ENCODE measurements at places on chromosomes 16 and 17. TPM values are rescaled to one million over a fixed set of nuclear protein-coding genes. Genes with fewer than 3 reads are reported as not detected.

The KRTAP1-5 gene
- not detected for total RNA-seq

The USP43 gene
- total RNA-seq = 0.22 TPM

The TBC1D3C gene
- not detected for total RNA-seq

The FAM171A2 gene
- total RNA-seq = 81.3 TPM

The TMEM235 gene
- not detected for total RNA-seq

The TMC8 gene
- not detected for total RNA-seq

The MYH13 gene
- total RNA-seq = not detected

The FKBP10 gene
- 28.5 TPM for total RNA-seq

The TMIGD1 gene
- not detected for total RNA-seq

The PRAC2 gene
- not detected for total RNA-seq

The ZG16 gene
- total RNA-seq = not detected

DNA sequence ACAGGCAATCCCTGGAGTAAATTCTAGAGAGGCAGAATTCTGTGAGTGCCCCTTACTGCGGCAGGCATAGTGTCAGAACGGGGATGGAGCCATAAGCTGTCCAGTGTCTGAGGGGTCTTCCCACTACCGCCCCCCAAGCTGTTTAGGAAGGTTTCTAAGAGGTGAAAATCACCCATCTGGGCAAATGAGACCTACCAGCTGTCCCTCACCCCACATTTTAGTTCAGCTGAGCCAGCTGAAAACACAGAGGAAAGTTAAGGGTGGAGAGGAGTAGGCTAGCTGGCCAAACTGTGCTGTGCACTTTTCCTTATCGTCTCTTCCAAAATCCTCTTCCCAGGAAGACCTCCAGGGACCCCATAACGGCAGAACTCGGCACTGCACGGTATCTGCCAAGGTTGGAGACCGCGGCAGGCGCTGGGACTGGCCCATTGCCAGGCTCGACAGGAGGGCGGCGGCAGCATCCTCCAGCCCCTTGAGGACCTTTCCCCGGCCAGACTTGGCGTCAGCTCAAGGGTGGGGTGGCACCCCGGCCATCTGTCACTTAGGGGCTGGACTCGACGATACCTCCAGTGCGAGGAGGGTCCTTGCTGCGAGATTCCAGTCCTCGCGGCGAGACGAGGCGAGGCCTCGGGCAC is 955 bp downstream of the ACLY start:
- DNase-seq = peak; percentile 77
- peaks cover 40% of the 10 kb centered on the region for H3K4me1 ChIP-seq
- peak overlapping the region; percentile 86 for H3K4me3 ChIP-seq
- H3K27ac ChIP-seq = peak overlapping the region; percentile 86
- peaks cover 4% of the 10 kb centered on the region for H3K27me3 ChIP-seq

DNA sequence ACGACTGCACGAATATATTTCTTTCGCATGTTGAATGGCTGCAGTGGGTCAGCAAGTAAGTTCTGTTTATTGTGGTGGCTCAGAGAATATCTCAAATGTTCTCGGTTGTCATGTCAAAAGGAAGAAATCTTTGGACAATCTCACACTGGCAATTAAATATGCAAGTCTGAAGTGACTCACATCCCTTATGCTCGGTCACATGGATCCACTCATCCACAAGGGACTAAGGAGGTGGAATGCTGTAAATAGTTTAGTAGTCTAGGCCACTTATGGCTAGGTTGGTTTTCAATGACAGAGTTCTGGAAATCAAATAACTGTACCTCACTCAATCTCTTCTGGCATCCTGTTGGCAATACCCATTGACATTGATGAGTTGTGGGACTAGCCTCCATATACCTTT is 33.0 kb upstream of the PMP22 start:
- no peaks in the 10 kb centered on the region for H3K36me3 ChIP-seq
- no peaks in the 10 kb centered on the region for H3K4me1 ChIP-seq
- no peak overlapping the region for H3K27ac ChIP-seq
- no peak for DNase-seq
- no peak overlapping the region for H3K4me3 ChIP-seq

GRCh38 chr16:50329446-50330189 is 39.2 kb downstream of the BRD7 start:
- H3K4me3 ChIP-seq = no peak overlapping the region
- DNase-seq = no peak
- no peaks in the 10 kb centered on the region for H3K27me3 ChIP-seq
- no peak overlapping the region for H3K27ac ChIP-seq

DNA sequence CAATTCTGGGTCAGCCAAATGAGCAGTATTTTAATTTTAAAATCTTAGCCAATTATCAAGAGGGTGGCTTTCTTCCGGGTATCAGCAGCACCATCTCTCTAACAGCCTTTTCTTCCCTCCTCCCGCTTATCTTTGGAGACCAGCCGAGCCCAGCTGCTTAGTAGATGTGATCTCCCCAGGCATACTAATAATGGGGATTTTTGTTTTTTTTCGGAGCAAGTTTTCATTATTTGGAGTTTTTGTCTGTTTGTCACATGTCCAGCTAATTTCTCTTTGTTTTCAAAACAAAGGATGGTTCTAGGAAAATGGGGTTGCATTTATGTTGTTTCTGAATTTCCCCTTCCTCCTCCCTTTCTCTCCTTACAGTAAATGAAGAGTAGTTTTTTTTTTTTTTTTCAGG is 170.5 kb upstream of the MPHOSPH6 start:
- no peaks in the 10 kb centered on the region for H3K4me1 ChIP-seq
- no peak for DNase-seq
- no peaks in the 10 kb centered on the region for H3K36me3 ChIP-seq
- no peak overlapping the region for H3K27ac ChIP-seq

DNA sequence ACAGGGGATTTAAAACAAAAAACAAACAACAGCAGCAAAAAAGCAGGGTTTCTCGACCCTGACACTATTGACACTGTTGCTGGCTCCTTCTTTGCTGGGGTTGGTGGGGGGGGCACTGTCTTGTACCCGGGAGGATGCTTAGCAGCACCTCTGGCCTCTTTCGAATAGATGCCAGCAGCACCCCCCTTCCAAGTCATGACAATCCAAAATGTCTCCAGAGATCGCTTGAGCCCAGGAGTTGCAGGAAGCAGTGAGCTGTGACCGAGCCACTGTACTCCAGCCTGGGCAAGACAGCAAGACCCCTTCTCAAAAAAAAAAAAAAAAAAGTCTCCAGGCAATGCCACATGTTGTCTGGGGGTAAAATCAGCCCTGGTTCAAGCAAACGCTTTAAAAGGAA is 20.3 kb downstream of the SERPINF1 start:
- peaks cover 13% of the 10 kb centered on the region for H3K4me1 ChIP-seq
- no peaks in the 10 kb centered on the region for H3K36me3 ChIP-seq
- no peak overlapping the region for H3K27ac ChIP-seq
- H3K27me3 ChIP-seq = peaks cover 2% of the 10 kb centered on the region

- H3K27me3 ChIP-seq = no peaks in the 10 kb centered on the region
- peaks cover 8% of the 10 kb centered on the region for H3K36me3 ChIP-seq
- peaks cover 12% of the 10 kb centered on the region for H3K4me1 ChIP-seq
- no peak for DNase-seq
Observed at GRCh38 chr17:21482189-21482865, 106.2 kb downstream of the KCNJ12 start.

GRCh38 chr16:85469929-85470590 is 143.1 kb upstream of the GSE1 start:
- no peaks in the 10 kb centered on the region for H3K36me3 ChIP-seq
- peaks cover 24% of the 10 kb centered on the region for H3K27me3 ChIP-seq
- DNase-seq = no peak
- H3K27ac ChIP-seq = no peak overlapping the region

DNA sequence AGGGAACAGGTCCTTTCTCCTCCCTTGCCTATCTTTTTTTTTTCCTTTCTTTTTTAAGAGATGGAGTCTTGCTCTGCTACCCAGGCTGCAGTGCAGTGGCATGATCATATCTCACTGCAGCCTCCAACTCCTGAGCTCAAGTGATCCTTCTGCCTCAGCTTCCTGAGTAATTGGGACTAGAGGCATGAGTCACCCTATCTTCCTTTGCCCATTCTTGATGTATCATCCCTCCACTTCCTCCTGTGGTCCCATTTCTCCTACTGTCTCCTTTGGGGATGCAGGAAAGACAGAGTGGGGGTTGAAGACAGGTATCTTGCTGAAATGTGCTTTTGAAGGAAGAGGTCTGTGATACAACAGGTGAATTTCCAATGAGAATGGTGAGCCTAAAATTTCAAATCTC is 5.5 kb downstream of the MYO19 start:
- no peak for DNase-seq
- H3K4me1 ChIP-seq = peaks cover 5% of the 10 kb centered on the region
- H3K27me3 ChIP-seq = peaks cover 3% of the 10 kb centered on the region

- no peak for DNase-seq
- H3K4me1 ChIP-seq = peaks cover 1% of the 10 kb centered on the region
- no peaks in the 10 kb centered on the region for H3K27me3 ChIP-seq
- no peaks in the 10 kb centered on the region for H3K36me3 ChIP-seq
Observed at GRCh38 chr16:62450291-62450690, 414.1 kb upstream of the CDH8 start.

DNA sequence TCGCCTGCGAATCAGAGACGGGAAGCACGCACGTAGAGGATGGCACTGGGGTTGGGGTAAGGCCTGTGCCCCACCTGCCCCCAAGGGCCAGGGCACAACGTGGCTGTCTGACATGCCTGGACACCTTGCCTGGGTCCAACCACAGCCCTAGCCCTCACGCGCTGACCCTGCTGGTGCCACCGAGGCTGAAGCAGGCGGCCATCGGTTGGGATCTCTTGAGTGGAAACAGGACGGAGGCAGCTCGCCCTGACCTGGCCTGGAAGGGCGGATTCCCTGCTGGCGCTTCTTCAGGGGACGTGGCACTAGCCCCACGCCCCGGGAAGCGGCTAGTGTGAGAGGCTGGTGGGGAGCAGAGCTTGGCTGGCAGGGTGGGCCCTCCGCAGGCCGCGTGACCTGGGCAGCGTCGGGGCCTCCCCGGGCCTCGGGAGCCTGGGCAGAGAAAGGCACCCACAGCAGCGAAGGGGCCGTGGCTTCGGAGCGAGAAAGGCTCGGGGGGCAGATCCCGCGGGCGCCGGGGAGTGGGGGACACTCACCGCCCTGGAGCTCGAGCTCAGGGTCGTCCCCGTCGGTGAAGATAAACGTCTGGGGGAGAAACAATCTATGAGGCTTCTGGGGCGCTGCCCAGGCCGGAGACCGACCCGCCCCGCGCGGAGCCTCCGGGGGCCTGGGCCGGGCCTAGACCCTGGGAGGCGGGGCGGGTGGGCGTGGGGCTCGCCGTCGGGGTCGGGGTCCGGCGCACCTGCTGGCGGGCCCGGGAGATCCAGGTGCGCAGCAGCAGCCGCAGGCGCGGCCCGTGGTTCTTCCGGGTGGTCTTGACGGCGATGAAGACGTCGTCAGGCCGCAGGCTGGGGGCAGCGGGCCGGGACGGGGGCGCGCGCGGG is 610 bp downstream of the RFNG start:
- no peaks in the 10 kb centered on the region for H3K36me3 ChIP-seq
- peaks cover 1% of the 10 kb centered on the region for H3K27me3 ChIP-seq
- DNase-seq = no peak

- H3K27me3 ChIP-seq = peaks cover 3% of the 10 kb centered on the region
- H3K36me3 ChIP-seq = no peaks in the 10 kb centered on the region
Observed at GRCh38 chr16:75202069-75202590, 4.8 kb downstream of the CTRB2 start.

GRCh38 chr17:76715496-76715830 is 4.7 kb upstream of the MXRA7 start:
- no peaks in the 10 kb centered on the region for H3K36me3 ChIP-seq
- peaks cover 5% of the 10 kb centered on the region for H3K27me3 ChIP-seq
- H3K4me3 ChIP-seq = no peak overlapping the region
- H3K27ac ChIP-seq = no peak overlapping the region
- H3K4me1 ChIP-seq = peaks cover 21% of the 10 kb centered on the region

GRCh38 chr16:71807905-71808592 is 585 bp downstream of the AP1G1 start:
- H3K4me3 ChIP-seq = peak overlapping the region; percentile 99
- DNase-seq = no peak
- H3K4me1 ChIP-seq = peaks cover 5% of the 10 kb centered on the region
- peaks cover 8% of the 10 kb centered on the region for H3K27me3 ChIP-seq

GRCh38 chr16:4411684-4412083 is 4.7 kb downstream of the CORO7 start:
- H3K27ac ChIP-seq = peak overlapping the region; percentile 95
- no peaks in the 10 kb centered on the region for H3K36me3 ChIP-seq
- peak overlapping the region; percentile 78 for H3K4me3 ChIP-seq
- peak; percentile 83 for DNase-seq

DNA sequence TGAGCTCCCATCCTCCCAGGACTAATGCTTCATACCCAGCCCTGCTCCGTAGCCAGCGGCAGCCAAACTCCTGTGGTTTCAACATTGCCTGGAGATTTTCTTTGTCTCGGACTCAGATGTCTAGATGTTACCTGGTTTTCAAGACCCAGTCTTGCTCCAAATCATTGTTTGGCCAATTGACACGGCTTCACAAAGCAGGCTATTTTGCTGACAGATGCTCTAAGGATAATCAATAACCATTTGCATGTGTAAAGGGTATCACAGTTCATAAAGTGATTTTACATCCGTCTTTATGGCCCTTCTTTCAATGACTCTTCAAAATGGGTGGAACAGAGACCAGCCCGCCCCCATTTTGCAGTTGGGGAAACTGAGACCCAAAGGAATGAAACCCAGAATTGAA is 153.4 kb downstream of the SALL1 start:
- H3K4me3 ChIP-seq = peak overlapping the region; percentile 69
- peaks cover 16% of the 10 kb centered on the region for H3K4me1 ChIP-seq
- peak overlapping the region; percentile 87 for H3K27ac ChIP-seq
- no peak for DNase-seq

DNA sequence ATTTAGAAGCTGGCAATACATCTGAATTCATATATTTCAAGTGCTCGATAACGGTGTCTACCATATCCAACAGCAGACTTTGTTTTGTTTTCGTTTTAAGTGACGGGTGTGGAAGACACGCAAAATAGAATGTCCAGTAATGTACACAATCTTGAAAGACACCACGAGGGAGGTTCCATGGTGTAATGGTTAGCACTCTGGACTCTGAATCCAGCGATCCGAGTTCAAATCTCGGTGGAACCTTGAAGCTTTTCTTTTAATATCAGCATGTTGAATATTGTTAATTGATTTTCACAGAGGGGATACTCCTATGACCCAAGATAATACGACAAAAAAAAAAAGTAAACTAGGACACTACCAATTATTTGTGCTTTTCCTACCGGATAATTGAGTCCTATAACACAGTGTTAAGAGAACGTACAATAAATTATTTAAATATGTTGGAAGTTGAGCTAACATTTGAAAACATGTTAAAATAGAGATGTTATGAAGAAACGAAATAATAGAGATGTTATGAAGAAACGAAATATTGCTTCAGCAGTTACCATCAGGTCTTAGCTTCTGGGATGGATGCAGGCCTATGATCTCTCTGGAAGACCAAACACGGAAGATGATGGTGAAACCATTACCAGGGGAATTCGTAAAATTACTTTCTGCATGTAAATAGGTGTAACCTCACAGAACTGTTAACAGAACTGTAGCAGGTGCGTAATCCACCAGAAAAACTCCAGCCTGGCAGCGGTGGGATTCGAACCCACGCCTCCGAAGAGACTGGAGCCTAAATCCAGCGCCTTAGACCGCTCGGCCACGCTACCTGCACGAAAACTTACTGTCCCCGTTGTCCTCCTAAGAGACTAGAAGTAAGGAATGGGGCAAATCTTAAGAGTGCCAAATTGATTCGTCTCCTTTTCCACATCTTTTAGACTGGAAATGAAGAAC is 1.5 kb upstream of the ALOXE3 start:
- peak overlapping the region; percentile 89 for H3K27ac ChIP-seq
- peak overlapping the region; percentile 91 for H3K4me3 ChIP-seq
- peaks cover 24% of the 10 kb centered on the region for H3K4me1 ChIP-seq
- no peaks in the 10 kb centered on the region for H3K36me3 ChIP-seq
- peaks cover 47% of the 10 kb centered on the region for H3K27me3 ChIP-seq
